ENCODE measurements at places on chromosomes 7 and 10.

DNA sequence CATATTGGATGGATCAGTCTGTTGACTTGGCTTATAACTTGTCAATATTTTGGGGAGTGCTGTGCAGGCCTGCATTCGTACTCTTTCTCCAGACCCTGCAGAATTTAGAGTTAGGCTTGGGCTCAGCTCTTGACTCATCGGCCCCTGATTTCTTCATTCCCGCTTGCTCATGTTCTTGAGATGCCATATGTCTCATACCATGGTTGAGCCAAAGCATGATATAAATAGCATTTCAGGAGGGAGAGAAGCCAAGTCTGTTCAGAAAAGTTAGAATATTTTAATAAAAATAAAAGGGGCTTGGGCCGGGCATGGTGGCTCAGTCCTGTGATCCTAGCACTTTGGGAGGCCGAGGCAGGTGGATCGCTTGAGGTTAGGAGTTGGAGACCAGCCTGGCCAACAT is 898.1 kb downstream of the TYW1 start:
- no peak for DNase-seq

GRCh38 chr7:66076462-66077329 is 1.1 kb downstream of the ASL start:
- no peak for DNase-seq

GRCh38 chr7:33692956-33693355 is 212.4 kb upstream of the BMPER start:
- DNase-seq: no peak

GRCh38 chr10:34396663-34397062 is 418.4 kb downstream of the PARD3 start:
- no peak for DNase-seq

GRCh38 chr7:148379677-148380076 is 210.9 kb upstream of the C7orf33 start:
- no peak for DNase-seq

- DNase-seq: no peak
Measured at GRCh38 chr7:94476251-94476840, 33.3 kb upstream of the CASD1 start.

DNA sequence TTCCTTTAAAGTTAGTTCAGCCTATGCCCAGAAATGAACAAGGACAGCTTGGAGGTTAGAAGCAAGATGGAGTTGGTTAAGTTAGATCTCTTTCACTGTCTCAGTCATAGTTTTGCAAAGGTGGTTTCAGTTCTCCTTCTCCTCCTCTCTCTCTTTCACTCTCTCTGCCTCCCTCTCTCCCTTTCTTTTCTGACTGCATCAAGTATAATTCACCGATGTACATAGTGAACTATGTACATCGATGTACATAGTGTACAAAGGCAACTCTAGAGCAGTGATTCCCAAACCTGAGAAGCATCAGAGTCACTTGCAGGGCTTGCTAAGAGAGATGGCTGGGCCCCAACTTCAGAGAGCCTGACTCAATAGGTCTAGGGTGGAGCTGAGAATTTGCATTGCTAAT is 1259.7 kb downstream of the TYW1 start:
- no peak for DNase-seq

DNA sequence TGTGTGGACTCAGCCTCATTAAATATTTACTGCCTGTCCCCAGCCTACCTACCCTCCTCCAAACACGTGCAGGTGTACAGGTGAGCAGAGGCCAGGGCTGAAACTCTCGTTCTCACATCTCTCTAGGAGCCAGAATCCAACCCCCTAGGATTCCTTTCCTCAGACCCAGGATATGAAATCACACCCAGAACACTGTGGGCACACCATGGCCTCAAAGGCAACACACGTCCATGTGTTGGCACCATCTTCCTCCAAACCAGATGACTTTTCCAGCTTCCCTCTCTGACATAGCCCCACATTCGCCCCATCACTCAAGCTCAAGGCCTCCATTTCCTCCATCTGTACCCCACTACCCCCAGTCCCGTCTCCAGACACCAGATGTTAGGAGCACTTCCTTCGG is 51.8 kb upstream of the DUSP5 start:
- no peak for DNase-seq

DNA sequence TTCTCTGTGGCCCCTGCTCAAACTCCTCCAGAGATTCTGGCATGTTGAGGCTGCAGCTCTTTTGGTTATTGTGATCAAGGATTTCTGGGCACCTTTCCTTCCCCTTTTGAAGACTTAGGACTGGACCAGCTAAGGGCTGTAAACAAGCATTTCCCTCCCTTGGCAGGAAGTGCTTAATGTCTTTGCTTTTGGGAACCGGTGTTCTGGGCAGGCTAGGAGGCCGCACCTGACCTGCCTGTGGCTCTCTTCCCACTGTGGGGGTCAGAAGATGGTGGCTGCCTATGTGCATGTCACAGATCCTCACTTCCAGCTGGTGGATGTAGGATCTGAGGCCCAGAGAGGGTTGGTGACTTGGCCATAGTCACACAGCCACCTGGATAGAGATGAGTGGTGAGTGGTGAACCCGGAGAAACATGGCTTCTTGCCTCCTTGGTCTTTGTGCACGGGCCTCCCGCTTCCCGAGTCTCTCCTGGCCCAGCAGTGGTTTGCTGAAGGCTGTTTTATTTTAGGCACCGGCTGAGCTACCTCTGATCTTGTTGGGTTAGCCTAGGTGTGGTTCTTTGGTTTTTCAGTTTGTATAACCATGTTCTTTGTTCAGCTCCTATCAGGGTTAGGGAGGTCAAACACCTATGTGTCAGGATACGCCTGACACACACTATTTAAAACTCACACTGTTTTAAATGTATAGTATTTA is 82.0 kb downstream of the GRK5 start:
- no peak for DNase-seq

GRCh38 chr10:80408242-80409101 is at the start of gene PRXL2A:
PRXL2A (plus strand) TSS chr10:80408551; CDS start chr10:80420468, 11,917 bp downstream.
- DNase-seq: peak; percentile 66

DNA sequence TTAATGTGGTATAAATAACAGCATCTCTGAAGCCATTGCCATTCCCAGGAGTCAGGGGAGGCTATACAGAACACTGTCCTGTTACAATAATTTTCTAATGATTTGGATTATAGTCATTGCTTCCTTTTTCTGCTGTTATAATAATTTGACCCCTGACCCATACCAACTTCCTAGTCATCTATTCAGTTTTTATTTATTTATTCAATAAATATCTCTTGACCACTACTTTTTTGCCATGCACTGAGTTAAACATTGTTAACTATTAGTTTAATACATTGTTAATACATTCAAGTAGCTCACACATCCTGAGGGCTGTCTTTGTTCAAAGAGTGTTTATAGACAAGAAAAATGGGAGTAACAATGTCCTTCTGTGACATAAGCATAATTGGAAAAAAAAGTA is 235.5 kb upstream of the MEOX2 start:
- no peak for DNase-seq

GRCh38 chr10:114395366-114396022 is 8.8 kb downstream of the AFAP1L2 start:
- no peak for DNase-seq

GRCh38 chr7:65429642-65430343 is 56.1 kb downstream of the ZNF92 start:
- no peak for DNase-seq

Measured in stimulated activated CD8-positive, alpha-beta memory T cell treated with anti-CD3 and anti-CD28 coated beads, Interleukin-2, amount 100 ng/mL, for 1 hour (primary cell).